AG08395 (cell line): ENCODE measurements at places on chromosomes 6 and 20.

DNA sequence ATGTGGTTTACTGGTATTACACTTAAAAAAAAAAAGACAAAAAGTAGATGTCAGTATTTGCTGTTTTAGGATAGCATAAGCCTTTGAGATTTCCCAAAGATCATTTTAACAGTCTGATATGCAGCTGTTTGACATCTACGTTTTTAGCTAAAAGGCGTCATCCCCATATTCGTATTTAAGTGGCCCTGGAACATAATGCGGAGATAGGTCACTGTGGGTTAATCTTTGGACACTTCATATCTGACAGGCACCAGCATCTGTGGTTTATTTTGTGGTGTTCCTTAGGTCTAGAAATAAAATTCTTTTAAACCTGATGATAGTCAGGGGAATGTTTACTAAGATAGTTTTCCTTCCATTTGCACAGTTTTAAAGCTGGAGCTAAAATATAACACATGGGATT, 313.7 kb downstream of the SOX4 start:
- no peak for DNase-seq

GRCh38 chr6:46513533-46513932, 22.3 kb upstream of the RCAN2 start:
- DNase-seq = no peak

DNA sequence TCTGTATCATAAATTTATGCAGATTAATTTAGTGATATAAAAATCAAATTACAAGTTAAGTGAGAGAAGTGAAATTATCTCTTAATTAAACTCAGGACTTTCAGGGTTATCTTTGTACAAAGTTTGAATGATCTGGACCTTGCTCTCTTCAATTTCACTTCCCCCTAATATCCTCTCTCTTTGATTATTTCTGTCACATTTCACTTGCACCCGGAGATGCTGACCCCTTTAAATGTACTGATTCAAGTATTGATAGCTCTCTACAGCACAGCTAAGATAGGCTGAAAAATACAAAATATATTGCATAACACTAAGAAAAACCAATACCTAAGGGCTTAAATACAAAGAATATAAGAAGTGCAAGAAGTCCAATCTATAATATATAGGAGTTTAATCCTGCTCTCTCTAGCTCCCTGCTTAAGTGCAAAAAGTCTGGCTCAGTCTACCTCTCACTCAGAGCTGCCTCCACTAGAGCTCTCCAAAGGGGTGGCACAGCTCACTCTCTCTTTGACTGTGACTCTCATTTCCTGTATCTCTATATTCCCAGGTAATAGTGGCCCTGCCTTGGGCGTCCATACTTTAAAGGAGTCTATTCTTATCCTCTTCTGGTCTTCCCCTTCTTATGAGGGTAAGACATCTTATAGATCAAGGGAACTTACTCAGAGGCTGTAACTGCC, 588.4 kb downstream of the RFPL4B start:
- DNase-seq = no peak

GRCh38 chr6:10617008-10617696, 77.3 kb downstream of the C6orf52 start:
- no peak for DNase-seq

GRCh38 chr6:148501178-148501590, 158.5 kb downstream of the SASH1 start:
- DNase-seq = peak; percentile 91

- no peak for DNase-seq
These were observed 113.8 kb upstream of the MAFB start for GRCh38 chr20:40802886-40803285.

- no peak for DNase-seq
These were observed 1375.6 kb downstream of the EPHA7 start for GRCh38 chr6:92043777-92044176.

GRCh38 chr6:149170564-149171452, 146.7 kb upstream of the TAB2 start:
- no peak for DNase-seq

- peak; percentile 85 for DNase-seq
These were observed 262.9 kb downstream of the SOX4 start for GRCh38 chr6:21856456-21856825.

GRCh38 chr6:150183105-150183504, 40.3 kb downstream of the PPP1R14C start:
- no peak for DNase-seq

DNA sequence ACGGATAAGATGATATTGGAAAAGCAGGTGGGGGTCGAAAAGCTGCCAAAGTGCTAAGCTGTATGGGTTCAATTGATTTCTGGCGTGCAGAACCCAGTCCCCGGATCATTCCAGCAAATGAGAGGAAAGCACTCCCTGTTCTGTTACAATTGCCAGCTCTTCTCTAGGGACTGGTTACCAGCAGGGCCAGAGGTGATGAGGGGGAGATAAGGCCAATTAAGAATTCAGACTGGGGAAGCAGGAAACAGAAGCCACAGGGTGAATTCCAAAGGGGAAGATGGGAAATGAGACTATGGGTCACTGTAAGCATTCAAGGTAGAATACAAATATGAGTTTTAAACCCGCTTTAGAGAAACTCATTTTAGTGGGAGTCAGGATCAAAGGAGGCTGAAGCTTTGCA, 349.4 kb upstream of the MAP3K7 start:
- DNase-seq = no peak

GRCh38 chr6:41367700-41368099, 32.3 kb downstream of the NCR2 start:
- DNase-seq = peak; percentile 71
